ENCODE measurements at places on chromosomes 11 and 22. TPM values are rescaled to one million over a fixed set of nuclear protein-coding genes. Genes with fewer than 3 reads are reported as not detected.
A peak's percentile ranks its signal among the peaks of the same experiment; 100 is the strongest.

- no peak for DNase-seq
These were observed 569.9 kb upstream of the FAT3 start for GRCh38 chr11:91654686-91655085.

DNA sequence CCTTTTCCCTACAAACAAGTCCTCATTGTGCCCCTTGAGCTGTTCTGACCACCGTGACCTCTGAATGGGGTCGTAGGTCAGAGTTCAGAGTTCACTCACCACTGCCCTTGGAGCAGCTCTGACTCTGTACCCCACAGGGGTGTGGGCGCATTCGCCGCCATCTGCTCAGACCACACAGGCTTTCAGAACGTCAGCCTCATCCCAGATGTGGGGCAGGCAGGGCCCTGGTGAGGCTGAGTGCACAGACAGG is 14.8 kb upstream of the MUC5B start:
- no peak for DNase-seq

DNA sequence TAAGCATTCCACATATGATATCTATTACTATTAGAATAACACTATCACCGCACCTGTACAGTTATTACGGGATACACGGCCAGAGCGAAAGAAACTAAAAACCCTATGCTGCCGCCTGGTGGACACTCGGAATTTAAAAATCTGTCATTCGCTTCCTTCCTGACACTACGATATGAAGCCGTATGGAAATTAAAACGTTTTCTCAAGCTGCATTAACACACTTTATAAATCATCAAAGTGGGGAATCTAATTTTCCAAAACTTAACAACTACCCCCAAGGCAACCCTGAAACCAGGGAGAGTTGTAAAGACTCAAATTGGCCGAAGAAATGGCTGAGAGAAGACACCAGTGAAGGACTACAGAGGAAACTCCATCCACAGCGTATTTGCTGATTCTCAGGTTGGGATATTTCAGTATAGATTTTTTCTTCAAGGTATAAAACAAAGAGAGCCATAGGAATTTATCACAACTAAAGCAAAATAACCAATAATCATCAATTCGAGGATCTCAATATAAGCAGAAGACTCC is 1.4 kb downstream of the CCDC73 start:
- DNase-seq, result peak; percentile 30

INS gene
- not detected for total RNA-seq

OR56A1 gene
- not detected for total RNA-seq

DNA sequence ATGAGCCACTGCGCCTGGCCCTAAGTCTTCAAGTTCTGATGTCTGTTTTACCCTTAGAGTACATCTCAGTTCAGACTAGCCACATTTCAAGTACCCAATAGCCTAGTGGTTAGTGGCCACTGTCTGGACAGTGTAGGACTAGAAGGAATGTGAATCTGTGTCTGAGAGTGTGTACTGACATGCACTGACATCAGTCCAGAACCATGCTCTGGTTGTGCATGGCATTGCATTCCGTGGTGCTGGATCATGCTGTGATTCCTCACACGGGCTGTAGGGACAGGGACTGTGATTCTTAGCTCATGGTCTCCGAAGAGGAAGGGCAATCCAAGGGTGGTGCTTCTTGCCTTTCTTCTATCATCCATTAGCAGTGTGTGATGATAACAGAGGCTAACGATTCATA is 41.1 kb downstream of the AMOTL1 start:
- DNase-seq, result no peak

HRAS gene
- 76.6 TPM for total RNA-seq

DNA sequence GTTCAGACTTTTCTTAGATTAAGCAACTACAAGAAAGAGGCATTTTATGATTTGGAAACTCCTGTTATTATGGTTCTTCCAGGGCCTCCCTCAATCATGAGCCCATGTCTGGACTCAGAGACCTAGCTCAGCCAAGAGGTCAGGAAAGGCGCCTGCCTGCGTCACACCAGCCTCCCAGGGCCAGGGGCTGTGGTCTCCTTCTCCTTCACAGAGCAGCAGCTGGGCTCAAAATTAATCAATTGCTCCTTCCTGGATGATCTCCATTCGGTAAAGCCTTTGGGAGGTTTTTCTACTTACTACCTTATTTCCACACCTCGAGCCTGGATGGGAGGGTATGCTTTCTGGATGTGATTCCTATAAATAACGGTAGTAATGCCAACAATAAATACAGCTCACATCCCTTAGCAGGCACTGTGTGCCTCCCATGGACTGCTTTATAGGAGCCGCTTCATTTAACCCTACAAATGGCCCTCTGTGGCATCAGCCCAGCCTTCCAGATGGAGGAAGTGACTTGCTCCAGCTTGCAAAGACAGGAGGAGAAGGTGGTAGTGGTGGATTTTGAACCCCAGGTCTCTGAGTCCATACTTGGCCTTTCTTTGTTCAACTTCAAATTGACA is 1445.6 kb downstream of the TBC1D22A start:
- no peak for DNase-seq

- DNase-seq, result no peak
These were observed 123.2 kb downstream of the FEZ1 start for GRCh38 chr11:125372911-125373310.

GRCh38 chr22:43191831-43192230 is 4.9 kb upstream of the TTLL12 start:
- DNase-seq, result no peak

GRCh38 chr11:129910360-129910759 is 15.0 kb upstream of the NFRKB start:
- no peak for DNase-seq

OAF gene
- 6.7 TPM for total RNA-seq

DNA sequence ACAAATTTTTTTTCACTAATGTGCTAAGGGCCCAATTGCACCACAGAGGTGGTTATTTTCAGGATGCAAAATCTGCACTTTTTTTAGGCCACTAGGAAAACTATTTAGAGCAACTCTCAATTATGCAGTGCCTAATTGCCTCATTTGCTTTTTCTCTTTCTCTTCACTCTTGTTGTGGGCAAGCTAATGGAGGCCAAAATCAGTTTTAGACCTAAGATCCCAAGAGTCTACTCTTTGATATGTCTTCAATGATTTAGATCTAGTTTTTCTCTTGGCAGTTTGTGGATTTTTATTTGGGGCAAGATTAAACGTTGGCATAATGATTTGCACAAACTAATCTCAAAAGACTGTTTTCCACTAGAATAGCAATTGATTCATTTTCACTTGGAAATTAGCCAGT is 1996.9 kb downstream of the LRRC4C start:
- no peak for DNase-seq

DNA sequence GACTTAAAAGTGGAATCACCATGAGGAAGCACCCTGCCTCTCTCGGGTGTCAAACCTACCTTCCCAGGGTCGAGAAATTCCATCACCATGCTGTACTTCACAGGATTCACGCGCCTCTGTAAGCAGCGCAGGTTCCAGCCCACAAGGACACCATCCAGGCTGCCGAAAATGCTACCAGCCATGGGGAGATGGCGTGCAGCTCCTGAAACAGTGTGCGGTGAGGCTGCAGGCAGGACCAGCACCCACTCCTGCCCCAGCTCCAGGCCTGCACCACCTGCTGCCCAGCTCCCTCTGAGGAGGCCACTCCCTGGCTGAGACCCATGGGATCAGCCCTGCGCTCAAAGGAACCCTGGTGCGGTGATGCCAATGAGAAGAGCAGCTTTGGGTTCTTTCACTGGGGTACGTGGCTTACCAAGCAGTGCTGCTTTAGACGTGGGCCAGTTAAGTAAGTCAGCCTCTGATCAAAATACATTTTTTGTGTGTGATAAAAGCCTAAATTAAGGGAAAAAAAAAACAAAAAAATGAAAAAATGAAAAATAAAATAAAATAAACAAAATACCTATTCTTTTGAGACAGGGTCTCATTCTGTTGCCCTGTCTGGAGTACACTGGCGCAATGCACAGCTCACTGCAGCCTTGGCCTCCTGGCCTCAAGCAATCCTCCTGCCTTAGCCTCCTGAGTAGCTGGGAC is 115.4 kb downstream of the MED15 start:
- no peak for DNase-seq

DNA sequence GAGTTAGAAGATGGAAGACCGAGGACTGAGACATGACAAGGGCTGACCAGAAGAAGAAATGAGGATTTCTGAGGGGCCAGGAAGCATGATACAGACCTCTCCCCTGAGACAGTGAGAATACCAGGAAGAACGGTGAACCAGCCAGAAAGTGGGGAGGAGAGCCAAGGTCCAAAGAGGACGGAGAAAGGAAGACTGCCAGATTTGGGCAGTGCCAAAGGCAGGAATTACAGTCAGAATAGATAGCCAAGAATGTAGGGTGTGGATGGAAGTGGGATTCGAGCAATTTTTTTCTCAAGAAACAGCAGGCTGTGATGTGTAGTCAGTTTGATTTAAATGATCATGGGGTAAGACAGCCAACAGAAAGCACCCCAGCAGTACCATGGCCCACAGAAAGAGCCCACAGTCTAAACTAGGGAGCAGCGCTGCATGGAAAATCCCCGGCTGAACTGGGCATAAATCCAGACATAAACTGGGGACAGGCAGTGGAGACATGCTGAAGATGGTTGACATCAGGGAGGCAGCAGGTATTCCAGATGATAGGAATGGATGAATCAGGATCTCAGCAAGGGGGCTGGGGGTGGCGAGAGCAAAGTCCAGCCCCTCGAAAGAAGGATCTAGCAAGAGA is 67.3 kb upstream of the BARX2 start:
- no peak for DNase-seq

- DNase-seq, result no peak
These were observed 90.7 kb downstream of the FAM76B start for GRCh38 chr11:95698676-95699557.

DNA sequence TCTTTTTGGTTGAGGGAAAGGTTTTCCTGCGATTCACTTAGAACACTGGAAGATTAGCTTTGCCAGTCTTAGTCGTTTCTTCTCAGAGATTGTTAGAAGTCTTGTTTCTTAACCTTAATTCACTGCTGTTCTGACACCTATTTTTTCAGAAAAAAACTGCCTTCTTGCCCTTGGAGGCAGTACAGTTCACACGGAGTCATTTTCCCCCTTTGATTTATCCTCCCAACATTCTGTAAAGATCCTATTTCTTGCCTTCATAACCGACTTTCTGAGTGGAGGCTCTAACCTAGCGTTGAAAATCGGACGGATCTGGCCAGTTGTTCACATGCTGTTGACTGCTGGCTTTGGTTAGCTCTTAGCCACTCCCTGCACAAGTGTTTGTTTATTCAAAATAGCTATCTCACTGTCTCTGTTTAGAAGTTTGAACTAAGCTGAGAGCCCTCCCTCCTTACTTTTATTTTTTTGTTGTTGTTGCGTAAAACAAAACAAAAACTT is 737 bp downstream of the BCL2L13 start:
- no peak for DNase-seq

DNA sequence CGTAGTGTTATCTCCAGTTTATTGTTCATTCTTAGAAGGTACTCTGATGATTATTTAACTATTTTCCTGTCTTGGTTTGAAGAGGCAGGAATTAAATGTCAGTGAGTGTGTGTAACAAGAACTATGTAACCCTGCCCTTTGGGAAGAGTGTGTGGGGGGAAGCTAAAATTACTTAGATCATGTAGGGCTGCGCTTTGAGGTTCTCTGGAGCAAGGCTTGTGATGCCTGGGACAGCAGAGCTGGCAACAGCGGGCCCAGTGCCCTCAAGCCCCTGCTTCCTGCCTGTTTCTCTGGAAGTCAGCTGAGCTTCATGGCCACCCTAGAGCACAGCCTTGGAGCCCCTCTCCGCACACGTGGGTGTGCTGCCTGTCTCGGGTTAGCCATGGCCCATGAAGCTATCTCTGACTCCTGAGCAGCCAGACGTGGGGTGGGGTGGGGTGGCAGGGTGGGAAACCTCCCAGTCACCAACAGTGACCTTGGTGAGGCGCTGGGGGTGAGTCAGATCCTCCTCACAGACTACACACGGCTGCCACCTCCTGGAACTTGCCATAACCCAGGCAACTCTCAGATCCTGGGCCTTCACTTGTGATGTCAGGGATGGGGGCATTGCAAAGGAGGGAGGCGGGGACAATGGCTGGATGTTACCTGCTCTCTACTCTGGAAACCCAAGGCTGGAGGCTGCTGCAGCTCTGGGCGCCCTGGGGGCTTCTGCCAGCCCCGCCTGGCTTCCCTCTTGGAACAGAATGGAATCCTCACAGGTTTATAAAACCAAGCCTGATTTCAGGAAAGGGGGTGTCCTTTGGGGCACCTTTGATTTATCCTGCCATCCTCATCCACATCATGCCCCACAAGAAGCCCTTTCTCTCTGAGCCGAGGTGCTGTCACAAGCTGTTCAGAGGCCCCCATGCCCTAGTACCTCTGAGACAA is 88.6 kb downstream of the SNX19 start:
- DNase-seq, result no peak

DNA sequence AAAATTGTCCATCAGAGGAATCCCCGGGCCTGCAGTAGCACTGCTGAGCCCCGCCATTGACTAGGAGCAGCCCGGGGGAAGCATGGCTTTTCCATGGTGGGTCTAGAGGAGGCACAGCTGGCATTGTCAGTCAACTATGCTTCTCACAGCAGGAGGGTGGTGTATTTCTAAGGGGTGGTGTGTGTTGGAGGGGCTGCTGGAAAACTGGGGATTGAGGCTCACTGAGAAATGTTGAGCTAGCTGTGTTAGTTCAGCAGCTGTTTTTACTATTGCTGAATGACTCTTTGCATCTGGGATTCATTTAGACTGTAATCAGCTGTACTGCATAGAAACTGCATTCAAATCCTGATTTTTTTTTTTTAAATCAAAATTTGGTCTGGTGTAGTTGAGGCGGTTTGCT is 5.6 kb downstream of the DDX10 start:
- DNase-seq, result no peak

DNA sequence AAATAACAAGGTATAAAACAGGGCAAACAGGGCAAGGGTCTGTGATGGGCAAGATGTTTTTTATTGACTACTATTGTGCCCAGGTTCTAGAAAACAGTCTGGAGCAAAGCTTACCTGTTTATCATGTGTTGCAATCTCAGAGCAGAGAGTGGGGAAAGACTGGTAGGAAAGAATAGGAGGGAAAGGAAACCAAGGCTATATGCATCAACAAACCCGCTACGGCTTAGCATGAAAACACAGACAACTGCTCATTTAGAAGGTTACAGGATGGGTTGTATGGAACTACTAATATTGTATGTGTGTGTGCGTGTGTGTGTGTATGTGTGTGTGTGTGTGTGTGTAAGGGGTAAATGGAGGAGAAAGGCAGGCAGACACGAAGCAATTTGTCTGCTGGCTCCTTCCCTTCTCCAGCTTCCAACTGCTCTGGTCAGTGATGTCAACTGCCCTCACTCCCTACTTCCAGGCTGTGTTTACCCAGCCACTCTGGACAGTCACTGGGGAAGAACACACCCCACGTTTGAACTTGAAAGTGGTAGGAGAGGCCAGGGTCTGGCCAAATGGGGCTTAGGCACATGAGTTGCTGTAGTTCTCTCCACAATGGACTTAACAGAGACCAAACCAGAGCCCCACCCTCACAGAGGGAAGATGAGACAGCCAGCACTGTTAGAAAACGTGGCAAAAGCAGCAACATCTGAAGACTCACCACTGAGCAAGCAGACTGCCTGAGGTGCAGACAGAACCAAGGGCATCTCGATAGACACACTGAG is 47.0 kb downstream of the GAB2 start:
- DNase-seq, result no peak

DNA sequence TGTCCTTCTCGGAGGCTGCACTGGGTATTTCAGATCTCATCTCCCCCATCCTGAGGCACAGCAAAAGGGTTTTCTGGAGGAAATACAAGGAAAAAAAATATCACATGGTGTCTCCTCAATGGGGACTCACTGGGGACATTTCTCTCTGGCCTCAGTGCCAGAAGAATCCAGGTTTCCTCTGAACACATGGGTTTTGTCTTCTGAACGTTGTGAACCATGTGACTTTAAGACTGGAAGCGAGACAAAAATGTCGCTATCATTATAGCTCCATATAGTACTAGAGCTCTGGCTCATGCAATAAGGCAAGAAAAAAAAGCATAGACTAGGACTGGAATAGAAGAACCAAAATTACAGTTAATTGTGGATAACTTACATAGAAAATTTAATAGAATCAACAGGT is 44.9 kb upstream of the RFPL3 start:
- no peak for DNase-seq

MRGPRX2 gene
- 0.13 TPM for total RNA-seq
